ENCODE measurements at places on chromosomes 3 and 15. TPM values are rescaled to one million over a fixed set of nuclear protein-coding genes. Genes with fewer than 3 reads are reported as not detected.

GRCh38 chr15:80921736-80922410, 67.7 kb downstream of the MESD start:
- no peaks in the 10 kb centered on the region for H3K27me3 ChIP-seq
- H3K36me3 ChIP-seq: peaks cover 84% of the 10 kb centered on the region
- DNase-seq: no peak
- peaks cover 2% of the 10 kb centered on the region for H3K4me1 ChIP-seq

DNA sequence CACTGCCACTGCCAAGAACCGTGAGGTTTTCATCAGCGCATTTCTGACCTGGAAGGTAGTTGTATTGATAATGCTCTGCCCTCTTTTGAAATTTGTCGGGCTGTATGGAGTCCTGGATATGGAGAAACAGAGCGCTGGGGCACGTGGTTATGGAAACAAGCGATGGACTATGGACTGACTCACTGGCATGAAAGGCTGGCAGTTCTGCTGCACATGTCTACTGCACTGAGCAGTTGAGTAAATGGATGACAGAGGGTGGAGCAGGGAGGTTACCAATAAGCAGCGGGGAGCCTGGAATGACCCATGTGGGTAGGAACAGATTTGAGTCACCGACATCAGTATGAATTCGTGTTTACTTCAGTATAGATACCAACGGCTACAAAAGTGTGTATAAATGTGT, 429.5 kb downstream of the OCA2 start:
- no peak for DNase-seq
- H3K4me3 ChIP-seq: no peak overlapping the region
- no peaks in the 10 kb centered on the region for H3K27me3 ChIP-seq
- H3K36me3 ChIP-seq: no peaks in the 10 kb centered on the region
- H3K4me1 ChIP-seq: no peaks in the 10 kb centered on the region

GRCh38 chr3:20254268-20255117, 68.5 kb upstream of the SGO1 start:
- DNase-seq: no peak
- H3K4me1 ChIP-seq: no peaks in the 10 kb centered on the region
- no peaks in the 10 kb centered on the region for H3K36me3 ChIP-seq
- H3K4me3 ChIP-seq: no peak overlapping the region
- H3K27ac ChIP-seq: no peak overlapping the region

- no peak overlapping the region for H3K4me3 ChIP-seq
- H3K4me1 ChIP-seq: no peaks in the 10 kb centered on the region
- peaks cover under 1% of the 10 kb centered on the region for H3K27me3 ChIP-seq
- no peak for DNase-seq
These were observed 144.1 kb downstream of the ALDH1A2 start for GRCh38 chr15:57921371-57921770.

The TRAK1 gene
- total RNA-seq: 28.1 TPM

The GTF2E1 gene
- total RNA-seq: 18.5 TPM

The FOXB1 gene
- not detected for total RNA-seq

Data from IMR-90 (cell line).